Central memory CD4-positive, alpha-beta T cell (primary cell): ENCODE measurements at places on chromosomes 12 and 14.

DNA sequence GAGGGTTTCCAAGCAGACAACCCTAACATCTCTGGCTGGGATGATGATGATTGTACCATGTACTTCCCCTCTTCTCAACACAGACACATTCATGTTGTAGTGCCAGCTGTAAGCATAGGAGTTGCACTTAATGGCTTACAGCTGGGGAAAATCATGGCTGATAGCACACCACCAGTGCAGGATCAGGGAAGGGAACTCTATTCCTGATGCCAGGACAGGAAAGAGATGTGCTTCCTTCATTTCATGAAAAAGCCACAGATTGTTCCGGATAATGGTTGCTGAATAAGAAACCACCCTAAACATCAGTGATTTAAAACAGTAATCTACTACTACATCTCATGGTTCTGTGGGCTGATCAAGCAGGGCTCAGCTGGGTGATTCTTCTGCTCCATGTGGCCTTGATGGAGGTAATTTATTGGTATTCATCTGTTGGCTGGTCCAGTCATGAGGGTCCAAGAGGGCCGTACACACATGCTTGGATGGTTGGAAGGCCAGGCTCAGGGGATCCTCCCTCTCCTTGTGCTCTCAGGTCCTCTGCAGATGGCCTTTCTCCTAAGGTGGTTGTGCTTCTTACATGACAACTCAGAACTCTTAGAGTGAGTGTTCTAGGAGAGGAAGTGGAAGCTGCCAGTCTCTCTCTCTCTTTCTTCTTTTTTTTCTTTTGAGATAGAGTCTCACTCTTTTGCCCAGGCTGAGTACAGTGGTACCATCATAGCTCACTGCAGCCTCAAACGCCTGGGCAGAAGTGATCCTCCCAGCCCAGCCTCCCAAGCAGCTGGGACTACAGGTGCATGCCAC lies 16.5 kb downstream of the TRAF3 start:
- no peak for DNase-seq

DNA sequence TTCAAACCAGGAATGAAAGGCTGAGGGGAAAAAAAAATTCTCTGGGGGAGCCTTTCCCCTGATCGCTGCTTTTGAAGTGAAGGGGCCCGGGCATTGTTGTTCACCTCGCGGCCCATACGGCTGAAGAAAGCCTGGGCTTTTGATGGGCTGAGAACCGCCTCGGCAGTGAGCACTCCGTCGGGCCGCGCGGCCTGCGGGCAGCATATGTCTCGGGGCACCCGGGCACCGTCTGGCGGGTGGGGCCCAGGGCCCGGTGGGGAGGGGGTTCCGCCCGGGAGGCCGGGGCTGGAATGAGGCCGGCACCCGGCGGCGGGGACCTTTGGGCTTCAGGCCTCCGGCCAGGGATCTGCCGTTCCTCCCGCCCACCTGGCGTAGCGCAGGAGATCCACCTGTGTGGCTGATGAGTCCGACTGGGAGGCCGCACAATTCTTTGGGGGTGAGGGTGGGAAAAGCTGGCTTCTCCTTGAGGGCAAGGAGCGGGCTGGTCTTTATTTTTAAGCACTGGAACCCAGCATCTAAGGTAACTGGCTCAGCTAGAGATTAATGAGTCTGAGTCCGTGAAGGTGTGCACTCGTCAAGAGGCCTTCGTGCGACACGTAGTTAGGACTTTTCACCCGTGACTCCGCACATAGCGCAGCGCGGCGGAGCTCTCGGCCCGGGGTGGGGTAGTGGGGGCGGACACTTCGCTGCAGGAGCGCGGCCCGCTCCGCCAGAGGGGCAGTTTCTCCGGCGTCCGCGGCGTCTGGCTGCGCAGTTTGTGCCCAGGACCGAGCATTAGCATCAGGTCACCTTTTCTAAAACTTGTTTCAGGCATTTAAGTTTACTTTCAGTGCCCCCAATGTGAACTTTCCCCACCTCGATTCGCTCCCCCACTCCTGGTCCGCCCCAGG lies 10.6 kb downstream of the FOXA1 start:
- DNase-seq = no peak

- no peak for DNase-seq
Observed at GRCh38 chr12:91058786-91059185, 962 bp upstream of the KERA start.

DNA sequence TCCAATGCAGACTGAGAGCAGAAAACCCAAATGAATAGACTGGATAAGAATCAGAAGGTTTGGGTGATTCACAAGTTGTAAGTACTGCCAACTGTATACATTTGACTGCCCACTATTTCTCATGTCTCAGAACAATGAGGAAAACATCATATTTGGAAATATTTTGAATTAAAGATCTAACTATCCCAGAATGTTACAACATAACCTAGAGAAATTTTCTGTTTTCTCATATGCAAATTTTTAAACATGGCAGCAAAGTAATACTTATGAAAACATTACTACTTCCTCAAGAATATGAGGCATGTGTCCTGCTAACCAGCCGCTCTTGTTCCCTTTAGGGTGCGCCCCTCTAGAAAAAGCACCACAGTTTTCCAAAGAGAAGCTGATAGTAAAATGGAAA lies 179.9 kb downstream of the PTPRO start:
- no peak for DNase-seq

DNA sequence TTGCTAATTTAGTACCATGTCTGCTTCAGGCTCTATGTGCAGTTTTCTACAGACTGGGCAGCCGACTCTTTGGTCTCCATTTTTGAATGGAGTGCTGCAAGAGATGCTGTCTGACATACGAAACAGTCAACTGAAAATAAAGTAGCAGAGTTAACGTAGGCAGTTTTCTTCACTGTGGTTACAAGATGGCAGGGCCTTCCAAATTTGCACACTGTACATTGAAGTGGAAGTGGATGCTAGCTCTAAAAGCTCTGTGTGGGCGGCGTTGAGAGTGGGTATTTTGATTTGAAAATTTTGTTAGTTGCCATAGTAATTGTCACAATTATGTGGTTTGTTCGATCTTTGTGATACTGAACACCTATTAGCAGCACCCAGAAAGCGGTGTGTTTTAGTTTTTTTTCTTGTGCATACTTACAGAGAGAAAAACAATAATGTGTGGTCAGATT lies 154.9 kb upstream of the ATP2B1 start:
- peak; percentile 91 for DNase-seq

GRCh38 chr12:116843085-116843484 lies 38.2 kb downstream of the HRK start:
- no peak for DNase-seq
